Stimulated activated CD8-positive, alpha-beta memory T cell treated with anti-CD3 and anti-CD28 coated beads, Interleukin-4, amount 100 ng/mL, for 1 hour (primary cell): ENCODE measurements at places on chromosomes 5 and 9.

DNA sequence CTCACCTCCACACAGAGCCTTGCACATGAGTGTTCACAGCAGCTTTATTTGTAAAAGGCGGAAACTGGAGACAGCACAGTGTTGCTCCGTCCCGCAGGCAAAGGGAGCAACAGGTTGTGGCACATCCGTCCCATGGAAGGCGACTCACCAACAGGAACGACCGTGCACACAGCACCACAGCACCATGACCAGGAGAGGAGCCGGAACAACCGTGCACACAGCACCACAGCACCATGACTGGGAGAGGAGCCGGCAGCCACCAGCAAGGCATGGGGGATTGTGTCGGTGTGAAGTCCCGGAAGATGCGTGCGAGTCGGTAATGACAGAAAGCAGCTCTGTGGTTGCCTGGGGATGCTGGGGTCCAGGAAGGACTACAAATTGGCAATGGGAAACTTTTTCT lies 158.5 kb downstream of the C9orf50 start:
- DNase-seq = no peak

DNA sequence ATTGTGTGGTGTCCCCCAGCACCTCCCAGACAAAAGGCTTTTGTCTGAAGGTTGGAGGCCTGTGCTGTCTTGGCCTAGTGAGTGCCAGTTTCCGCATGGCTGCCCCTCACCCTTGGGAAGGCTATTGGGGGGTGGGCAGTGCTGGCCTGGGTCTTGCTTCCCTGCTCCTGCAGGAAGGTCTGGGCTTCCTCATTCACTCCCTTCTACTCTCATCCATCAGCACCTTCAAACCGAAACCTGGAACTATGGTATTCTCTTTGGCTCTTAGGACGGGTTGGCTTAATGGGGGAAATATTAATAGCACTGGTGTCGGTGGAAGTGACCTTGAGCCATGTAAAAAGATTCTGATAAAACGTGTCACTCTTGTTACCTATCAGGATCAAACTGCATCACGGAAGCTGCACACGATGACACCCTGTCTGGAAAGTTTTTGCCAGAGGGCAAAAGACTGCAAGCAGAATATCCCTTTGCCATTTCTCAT lies 34.0 kb upstream of the GLRX start:
- no peak for DNase-seq

DNA sequence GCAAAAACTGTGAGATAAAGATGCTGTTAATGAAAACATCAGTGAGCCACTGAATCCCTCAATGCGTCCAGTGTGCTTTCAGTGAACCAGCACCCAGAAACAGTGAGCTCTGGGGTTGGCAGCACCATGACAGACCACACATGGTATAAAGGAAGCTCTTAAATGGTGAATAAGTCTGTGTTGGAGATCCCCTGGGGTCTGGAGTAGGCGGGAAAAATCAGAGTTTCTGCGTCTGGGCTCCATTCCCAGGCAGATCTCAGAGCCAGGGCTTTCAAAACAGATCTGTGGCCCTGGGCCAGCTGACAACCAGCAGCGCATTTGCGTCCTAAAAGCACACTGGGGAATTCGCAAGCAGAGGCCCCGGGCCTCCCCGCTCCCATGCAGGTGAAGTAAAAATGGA lies 233.5 kb downstream of the FRMD3 start:
- DNase-seq = no peak

- DNase-seq = no peak
Observed at GRCh38 chr5:151451626-151452520, 4.5 kb downstream of the SLC36A1 start.

- DNase-seq = no peak
Observed at GRCh38 chr9:84554069-84554664, 115.4 kb upstream of the NTRK2 start.

- no peak for DNase-seq
Observed at GRCh38 chr5:5810461-5810860, 388.0 kb downstream of the ICE1 start.

- no peak for DNase-seq
Observed at GRCh38 chr5:139796061-139796806, 626 bp downstream of the PSD2 start.

GRCh38 chr5:43171451-43171850 lies 20.6 kb upstream of the NIM1K start:
- DNase-seq = no peak
